ENCODE measurements at places on chromosomes 4 and X.

GRCh38 chr4:138757432-138757831 lies 258.1 kb upstream of the NOCT start:
- no peak for DNase-seq

DNA sequence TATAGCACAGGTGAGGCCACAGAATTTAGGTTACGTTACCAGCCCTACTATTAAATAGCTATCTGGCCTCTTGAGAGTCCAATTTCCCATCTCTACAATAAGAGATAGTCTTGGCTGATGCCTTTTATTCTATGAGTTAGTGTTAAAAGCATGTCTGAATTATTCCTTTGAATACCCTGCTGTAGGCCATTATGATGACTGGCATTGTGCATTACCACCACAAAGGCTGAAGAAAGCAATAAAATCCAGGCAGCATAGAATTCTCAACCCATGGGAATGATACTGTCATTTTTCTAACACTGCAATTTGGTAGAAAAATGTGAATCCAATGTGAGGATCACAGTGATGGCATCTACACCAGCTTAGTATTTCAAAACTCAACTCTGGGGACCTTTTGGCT lies 51.4 kb downstream of the OTC start:
- DNase-seq: no peak

DNA sequence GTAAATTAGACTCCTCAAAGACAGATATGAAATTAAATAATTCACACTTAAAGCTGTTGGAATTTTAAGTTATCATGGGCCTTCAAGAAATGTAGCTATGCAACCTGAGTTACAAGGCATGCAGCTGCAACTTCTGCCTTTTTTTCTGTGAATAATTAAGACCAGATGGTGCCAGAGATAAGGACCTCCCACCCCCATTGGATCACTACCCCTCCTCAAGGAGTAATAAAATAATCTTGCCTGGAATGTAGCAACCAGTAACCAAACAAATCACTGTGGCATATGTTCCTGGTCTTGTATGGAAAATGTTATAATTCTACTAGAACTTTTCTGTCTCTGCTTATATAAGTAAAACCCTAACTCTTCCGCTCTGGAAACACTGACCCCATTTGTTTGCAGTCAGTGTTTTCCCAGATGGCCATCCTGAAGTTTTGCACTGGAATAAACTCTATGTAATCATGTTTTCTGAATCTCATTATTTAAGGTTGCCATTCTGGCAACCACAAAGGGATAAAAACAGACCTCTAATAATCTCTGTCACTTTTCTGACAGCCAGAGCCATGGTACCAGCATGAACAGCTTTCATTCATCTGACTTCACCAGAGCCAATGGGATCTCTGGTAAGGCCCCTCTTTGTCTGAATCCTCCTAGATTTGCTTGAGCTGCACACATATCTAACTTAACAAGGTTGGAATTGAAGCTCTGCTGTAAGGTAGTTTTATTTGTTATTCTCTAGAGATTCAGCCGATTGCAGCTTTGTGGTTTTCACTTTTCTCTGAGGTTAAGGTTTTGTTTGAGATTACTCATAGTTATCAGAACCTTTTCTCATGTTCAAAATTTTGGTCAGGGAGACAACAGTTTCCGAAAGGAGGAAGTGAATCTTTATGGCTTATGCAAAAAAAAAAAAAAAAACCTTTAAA lies 274.6 kb downstream of the NAF1 start:
- DNase-seq: no peak

- no peak for DNase-seq
These were observed 5.8 kb downstream of the RXFP1 start for GRCh38 chr4:158527516-158527915.

DNA sequence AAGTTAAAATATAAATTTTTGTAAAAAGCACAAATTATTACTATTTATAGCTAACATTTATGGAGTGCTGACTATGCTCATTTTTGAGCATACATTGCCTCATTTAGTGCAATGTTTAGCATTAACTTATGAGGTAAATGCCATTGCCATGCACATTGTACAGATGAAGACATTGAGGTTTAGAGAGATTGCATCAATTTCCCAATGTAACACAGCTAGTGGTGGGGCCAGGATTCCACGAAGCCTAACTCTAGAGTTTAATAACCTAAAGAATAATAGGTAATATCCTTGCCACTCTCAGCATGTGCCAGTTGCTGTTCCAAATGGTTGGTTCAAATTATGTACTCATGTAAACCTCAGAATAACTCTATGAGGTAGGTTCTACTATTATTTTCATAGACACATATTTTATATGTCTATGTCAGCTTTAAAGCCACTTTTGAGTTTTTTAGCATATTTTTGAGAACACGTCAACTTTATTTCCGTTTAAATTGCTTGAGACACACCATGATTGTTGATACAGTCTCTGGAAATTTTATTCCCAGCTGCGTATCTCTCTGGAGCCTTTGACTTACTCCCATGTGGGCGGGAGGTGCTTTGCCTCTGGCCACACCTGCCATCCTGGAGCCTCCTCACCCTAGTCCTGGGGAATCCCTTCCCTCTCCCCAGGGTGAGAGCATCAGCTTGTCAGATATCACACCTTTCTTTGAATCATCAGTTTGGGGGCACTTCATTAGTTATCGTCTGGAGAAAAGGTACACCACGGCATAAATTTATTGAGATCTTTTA lies 10.8 kb upstream of the ADH1A start:
- peak; percentile 50 for DNase-seq

Measured in iris pigment epithelial cell (primary cell).